ENCODE measurements at places on chromosomes 2 and 18.

- peaks cover 5% of the 10 kb centered on the region for H3K4me1 ChIP-seq
- no peak overlapping the region for H3K4me3 ChIP-seq
- H3K27ac ChIP-seq, result no peak overlapping the region
- no peaks in the 10 kb centered on the region for H3K27me3 ChIP-seq
- DNase-seq, result no peak
These were observed 704.9 kb downstream of the ERBB4 start for GRCh38 chr2:211833582-211834279.

DNA sequence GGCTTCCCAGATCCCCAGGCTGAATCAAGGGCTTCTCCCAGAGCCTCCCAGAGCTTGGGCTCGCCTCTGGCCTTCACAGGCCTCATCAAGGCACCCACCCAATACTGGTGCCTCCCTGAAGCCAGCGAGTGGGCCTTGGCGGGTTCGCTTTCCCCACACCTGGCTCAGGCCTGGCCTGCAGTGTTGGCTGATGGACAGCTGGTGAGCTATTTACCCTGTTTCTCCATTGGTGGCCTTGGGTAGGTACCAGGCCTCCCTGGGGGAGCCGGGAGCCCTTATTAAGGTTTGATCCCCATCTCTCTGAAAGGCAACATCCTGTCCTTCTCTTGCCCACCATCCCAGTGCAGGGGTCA lies 18.2 kb upstream of the DUSP2 start:
- H3K4me1 ChIP-seq, result peaks cover 2% of the 10 kb centered on the region
- H3K27me3 ChIP-seq, result no peaks in the 10 kb centered on the region
- no peaks in the 10 kb centered on the region for H3K36me3 ChIP-seq

DNA sequence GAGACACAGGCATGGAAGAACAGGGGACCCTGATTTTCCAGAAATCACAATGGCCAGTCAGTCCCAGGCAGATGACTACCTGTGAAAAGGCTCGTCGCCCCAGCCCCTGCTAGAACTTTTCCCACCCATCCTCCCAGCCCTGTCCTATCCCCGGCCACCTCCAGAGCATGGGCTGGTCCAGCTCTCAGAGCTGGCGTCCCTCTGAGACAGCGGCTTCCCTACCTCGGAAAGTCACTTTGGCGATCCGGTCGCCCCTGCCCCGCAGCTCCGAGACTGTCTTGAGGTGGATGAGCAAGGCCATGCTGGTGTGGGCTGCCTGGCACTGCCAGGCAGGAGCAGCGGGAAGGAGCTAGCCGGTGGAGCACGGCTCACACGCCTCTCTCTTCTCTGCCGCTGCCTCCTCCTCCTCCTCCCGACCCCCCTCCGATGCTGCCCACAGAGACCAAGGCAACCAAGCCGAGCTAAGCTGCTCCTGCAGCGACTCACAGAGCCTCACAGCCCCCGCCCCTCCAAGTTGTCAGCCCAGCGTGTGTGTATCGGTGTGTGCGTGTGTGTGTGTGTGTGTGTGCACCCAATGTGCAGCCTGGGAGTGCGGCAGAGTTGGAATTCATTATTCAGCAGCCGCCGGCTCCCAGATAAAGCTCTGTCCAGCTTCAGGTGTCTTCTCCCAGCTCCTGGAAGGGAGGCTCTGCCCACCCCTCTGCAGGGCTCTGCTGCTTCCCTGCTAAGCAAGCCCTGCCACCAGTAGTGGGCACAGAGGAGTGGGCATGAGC lies 80.5 kb upstream of the OTOF start:
- H3K4me3 ChIP-seq, result no peak overlapping the region
- no peak overlapping the region for H3K27ac ChIP-seq
- H3K4me1 ChIP-seq, result no peaks in the 10 kb centered on the region
- no peaks in the 10 kb centered on the region for H3K36me3 ChIP-seq

- no peaks in the 10 kb centered on the region for H3K4me1 ChIP-seq
- H3K4me3 ChIP-seq, result no peak overlapping the region
- no peaks in the 10 kb centered on the region for H3K36me3 ChIP-seq
These were observed 79.5 kb downstream of the EVA1A start for GRCh38 chr2:75480971-75481836.

DNA sequence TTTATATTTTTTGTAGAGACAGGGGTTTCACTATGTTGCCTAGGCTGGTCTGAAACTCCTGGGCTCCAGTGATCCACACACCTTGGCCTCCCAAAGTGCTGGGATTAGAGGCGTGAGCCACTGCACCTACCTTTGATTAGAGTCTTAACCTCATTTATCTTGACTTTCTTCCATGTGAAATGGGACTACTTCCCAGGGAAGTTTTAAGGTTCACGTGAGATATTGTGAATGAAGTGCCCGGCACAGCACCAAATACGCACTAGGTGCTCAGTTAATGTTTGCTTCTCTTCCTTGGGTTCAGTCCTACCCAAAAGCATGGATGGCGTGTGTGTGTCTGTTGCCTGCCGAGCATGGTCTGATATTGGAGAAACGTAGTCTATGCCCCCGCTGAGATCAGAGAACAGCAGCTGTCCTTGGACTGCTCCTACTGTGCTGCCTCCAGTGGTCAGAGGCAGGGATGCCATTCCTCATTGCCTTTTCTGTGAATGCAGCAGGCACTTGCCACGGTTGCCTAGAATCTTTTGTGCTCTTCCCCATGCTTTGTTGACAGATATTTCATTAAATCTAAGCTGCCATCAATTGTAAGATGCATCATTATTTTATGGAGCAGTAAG lies 12.3 kb upstream of the TFCP2L1 start:
- H3K27ac ChIP-seq, result no peak overlapping the region
- no peaks in the 10 kb centered on the region for H3K4me1 ChIP-seq
- H3K4me3 ChIP-seq, result no peak overlapping the region
- peak; percentile 71 for DNase-seq

DNA sequence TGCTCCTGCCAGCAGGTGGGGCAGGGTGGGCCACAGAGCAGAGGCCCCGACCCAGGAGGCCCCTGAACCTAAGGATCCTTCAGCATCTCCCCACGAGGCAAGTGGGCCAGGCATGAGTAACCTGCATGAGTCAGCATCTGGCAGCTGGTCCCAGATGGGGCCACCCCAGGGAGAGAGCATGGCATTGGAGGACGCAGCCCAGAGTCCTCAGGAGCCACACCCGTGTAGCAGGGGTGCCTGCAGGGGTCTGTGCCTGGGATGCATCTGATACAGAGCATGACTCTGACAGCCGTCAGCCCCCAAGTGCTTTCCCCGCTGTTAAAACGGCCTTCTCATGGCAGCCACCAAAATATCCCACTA lies 185.6 kb upstream of the SALL3 start:
- no peaks in the 10 kb centered on the region for H3K36me3 ChIP-seq
- no peak overlapping the region for H3K27ac ChIP-seq
- H3K4me3 ChIP-seq, result no peak overlapping the region
- no peak for DNase-seq

- no peak for DNase-seq
- H3K27ac ChIP-seq, result no peak overlapping the region
- H3K4me3 ChIP-seq, result peak overlapping the region; percentile 7
- H3K36me3 ChIP-seq, result peaks cover 8% of the 10 kb centered on the region
These were observed 87.7 kb downstream of the DGKD start for GRCh38 chr2:233442028-233442310.
